Activated naive CD4-positive, alpha-beta T cell treated with anti-CD3 and anti-CD28 coated beads, Interleukin-2, amount 10 ng/mL, durations not matched to agents 7 days and 5 days (primary cell): ENCODE measurements at places on chromosomes 11 and 22.

DNA sequence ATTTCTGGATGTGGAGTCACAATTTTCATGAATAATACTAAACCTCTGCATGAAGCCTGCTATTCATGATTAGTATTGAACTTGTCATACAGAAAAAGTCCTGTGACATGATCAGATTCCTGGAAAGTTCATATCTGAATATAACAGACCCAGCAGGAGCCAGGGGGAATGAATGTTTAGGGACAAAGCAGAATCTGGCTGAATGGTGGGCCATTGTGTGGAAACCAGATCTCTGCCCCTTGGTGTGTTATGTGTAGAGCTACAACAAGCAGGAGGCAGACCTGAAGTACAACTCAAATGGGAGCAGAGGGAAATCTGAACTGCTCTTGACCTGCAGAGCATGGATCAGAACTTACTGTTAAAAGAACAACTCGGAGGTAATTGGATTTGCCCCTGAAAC is 30.3 kb downstream of the KREMEN1 start:
- no peak for DNase-seq

GRCh38 chr11:116517584-116517983 is 255.2 kb downstream of the BUD13 start:
- no peak for DNase-seq

DNA sequence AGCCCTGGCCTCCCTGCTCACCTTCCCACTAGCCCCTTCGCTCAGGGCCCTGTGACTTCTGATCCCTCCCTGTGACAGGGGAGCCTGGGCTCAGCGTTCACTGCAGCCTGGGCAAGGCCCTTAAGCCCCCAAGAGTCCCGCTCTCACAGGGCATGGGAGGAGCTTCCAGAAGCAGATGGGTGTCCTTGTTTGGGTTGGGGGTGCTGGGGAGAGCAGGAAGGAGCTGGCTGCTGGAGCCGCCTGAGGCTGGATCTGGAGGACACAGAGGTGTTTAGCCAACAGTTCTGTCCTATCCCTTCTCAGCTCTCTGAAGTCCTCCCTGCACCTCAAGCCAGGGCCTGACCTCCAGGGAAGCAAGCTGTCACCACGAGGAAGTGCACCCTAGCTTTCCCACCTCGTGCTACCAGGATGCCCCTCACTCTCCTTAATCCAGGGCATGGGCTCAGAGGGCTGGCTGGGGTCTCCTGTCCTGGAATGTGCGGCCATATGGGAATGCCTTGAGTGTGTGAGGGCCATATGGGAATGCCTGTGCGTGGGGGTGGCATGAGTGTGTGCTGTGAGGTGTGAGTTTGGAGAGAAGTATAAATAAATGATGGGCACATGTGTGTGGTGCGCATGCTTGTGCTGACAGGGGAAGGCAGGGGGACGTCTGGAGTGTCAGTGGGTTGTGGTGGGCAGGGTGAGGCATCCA is 25.0 kb upstream of the TUB start:
- DNase-seq = no peak

- no peak for DNase-seq
These were observed 59.4 kb downstream of the OTOG start for GRCh38 chr11:17606233-17607082.

GRCh38 chr11:98411777-98412176 is 609.0 kb upstream of the CNTN5 start:
- no peak for DNase-seq

- no peak for DNase-seq
These were observed 47.3 kb downstream of the QSER1 start for GRCh38 chr11:32939866-32940265.

GRCh38 chr22:36136988-36137387 is 23.6 kb downstream of the APOL3 start:
- DNase-seq = no peak

GRCh38 chr11:32706985-32707741 is 87.3 kb downstream of the CCDC73 start:
- no peak for DNase-seq

- DNase-seq = no peak
These were observed 68.5 kb upstream of the PITPNB start for GRCh38 chr22:27987557-27987956.

DNA sequence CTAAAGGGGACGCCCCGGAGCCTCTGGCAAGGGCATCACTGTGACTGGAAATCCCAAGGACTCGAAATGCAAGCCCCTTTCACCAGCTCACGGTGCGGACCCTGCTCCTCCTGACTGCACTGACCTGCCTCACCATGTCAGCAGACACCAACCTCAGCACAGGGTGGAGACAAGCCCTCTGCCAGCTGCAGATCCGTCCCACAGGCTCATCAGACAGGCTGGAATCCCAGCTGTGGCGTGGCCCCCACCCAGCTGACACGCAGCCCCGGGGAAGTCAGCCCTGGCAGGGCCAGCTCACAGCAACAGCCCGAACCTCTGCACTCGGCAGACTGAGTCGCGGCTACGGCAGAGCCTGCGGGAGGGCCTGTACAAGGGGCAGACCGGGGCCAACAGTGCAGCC is 36.8 kb downstream of the BRD1 start:
- no peak for DNase-seq

DNA sequence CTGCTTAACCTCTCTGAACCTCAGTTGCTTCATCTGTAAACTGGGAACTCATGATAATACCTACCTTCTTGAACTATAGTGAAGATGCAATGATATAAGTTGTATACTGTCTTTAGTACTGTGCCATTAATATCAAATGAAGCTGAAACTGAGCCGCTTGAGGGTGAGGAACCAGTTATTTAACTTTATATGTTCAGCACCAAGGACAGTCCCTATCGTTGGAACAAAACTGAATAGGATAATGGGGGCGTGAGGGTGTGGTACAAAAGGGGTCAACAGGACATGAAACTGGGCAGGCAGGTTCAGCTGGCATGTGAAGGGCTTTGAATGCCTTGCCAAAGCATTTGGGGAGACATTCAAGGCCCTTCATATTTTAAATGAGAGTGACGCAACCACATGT is 112.6 kb downstream of the C11orf91 start:
- DNase-seq = no peak

GRCh38 chr22:41425660-41426365 is 20.8 kb downstream of the TOB2 start:
- DNase-seq = peak; percentile 66

DNA sequence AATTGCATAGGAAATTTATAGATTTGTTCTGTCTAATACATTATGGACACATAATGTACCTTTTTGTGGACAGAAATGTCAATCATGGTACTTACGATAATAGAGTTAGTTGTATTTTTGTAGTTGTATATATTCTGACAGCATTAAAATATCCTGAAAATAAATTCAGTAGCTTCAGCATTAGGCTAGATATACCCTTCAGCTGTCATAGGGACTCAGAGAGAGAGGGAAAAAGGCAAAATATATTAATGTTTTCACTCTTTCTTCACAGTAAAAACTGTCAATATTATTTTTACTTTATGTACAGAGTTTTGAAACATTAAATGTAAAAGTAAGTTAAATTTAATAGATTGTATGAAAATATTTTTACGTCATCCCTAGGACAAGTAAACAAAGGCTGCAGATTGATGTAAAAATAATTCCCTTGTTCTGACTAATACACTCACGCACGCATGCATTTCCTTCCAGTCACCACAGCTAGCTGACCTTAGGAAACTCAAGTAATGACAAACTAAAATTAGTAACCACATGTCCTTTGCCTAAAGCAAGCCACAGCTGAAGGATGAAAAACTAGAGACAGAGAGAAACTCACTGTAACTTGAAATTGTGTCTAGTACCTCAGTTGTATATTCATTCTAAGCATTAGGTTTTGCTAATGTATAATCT is 104.7 kb upstream of the CARD18 start:
- no peak for DNase-seq

DNA sequence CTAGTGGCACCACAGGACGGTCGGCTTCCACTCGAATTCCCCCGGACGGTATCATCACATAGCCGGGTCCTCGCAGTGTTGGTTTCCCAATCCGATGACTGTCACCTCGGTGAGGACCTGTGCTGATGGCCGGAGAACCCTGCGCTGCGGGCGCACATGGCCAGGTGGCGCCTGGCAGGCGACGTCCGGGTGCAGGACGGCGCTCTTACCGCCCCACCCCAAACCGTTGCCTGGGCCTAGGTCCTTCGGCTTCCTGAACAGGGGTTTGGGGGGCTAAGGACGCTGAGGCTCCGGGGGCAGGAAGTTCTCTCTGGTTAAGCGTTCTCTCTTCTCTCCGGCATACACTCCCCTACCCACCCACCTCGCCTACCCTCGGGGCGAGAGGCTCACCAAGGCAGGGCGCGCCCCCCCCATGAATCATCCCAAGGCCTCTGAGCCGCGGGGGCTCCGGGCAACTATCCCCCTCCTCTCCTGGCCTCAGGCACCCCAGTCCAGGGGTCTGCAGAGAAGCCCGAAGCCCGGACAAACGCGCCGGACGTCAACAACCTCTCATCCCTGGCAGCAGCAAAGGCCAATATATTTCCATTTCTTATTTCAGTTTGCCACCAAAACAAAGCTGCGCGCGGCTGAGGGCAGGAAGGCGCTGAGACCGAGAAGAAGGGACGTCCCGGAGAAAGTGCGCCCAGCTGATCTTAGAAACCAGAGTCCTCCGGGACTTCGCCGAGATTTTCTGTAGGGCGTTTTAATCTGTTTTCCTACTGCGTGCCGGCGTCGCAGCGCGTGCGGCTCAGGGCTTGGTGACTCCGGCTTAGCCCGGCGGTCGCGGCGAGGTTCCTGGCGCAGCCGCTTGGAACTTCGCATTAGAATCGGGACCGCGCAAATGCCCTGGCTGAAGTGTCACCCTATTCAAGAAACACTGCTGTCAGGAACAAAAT is 5.6 kb downstream of the ALX4 start:
- DNase-seq = no peak

GRCh38 chr22:39534092-39534506 is 1.6 kb upstream of the RPS19BP1 start:
- no peak for DNase-seq

GRCh38 chr22:22936915-22937656 is 49.5 kb downstream of the IGLL5 start:
- no peak for DNase-seq

DNA sequence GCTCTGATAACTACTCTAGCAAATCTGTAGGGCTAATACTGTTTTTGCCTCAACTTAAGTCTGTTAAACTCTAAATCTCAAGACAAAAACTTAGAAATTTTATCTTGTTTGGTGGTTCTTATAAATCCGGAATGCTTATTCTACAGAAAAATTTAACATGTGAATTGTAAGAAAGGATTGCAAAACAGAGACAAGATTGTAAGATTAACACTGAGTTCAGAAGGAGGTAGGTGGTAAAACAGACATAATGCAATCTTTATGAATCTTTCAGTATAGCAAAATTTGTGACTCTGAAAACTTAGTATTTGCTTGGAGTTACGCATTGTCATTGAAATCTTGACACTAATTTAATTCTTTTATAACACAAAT is 263.9 kb downstream of the SBF2 start:
- no peak for DNase-seq

GRCh38 chr11:45859661-45860140 is 12.4 kb downstream of the CRY2 start:
- DNase-seq = no peak

- no peak for DNase-seq
These were observed 16.7 kb downstream of the PIK3IP1 start for GRCh38 chr22:31275576-31275975.

DNA sequence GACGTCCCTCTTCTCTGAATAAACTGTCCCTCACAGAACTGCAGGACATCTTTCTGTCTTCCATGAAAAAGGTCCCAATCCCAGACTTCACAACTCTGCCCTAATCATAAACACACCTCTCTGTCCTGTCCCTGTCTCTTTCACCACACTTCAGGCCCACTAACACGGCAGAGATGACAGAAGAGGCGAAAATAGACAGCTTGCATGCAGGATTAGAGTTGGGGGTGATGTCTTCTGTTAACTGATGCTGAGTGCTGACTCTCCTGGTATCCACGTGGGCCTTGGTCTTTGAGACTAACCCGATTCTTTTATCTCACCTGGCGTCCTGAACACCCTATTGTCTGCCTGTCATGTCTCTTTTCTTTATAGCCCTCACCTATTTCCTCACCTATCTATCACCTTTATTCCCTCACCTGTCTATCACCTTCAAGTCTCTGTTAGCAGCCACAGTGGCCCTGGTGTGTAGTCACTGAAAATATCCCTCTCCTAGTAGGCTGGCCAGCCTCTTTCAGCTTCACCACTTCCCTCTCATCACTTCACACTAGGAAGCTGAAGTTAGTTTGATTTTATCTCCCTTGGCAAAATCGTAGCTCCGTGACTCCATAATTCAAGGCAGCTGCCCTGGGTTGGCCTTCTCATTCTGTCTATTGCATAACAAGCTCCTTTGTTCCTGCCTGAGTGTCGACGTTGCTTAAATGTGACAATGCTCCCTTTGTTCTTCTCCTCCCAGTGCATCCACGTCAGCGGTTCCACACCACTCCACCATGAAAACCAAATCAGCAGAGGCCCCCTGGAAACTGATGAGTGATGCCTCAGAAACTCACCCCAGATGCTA is 30.6 kb upstream of the DRD2 start:
- DNase-seq = no peak

DNA sequence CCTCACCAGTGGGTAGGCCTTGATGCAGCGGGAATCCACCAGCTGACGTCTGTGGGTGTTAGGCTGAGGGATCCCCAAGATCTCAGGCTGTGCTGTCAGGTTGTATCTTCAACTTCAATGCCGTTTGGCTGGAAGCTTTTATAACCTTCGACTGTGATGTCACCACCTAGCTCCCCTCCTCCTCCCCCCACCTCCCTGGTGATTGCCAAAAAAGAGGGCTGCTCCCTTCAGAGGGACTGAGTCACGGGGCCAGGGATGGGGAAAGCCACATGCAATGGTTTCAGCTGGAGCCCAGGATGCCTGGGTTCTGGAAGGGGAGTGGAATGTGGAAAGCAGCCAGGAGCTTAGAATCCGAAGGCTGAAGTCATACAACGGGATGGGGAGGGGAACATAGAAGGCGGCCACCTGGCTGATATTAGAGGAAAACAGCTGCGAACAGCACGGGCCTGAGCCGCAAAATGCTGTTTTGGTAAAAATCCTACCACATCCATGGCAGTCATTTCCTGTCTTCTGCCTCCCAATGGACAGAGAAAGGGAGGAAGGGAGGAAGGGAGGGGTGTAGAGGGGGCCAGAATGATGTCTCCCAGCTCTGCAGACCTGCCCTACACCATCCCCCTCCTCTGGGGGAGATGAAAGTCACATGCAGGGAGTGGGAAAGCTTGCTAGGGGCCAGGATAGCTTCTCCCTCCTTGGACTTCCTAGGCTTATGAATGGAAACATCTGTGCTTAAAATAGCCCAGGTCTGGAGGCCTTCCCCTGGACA is at the start of gene LRRN4CL:
LRRN4CL (minus strand) TSS at position 110 of the 763 bp plus-strand sequence. CDS start 1,022 bp downstream, outside the sequence.
- no peak for DNase-seq

GRCh38 chr11:34542089-34542488 is 28.5 kb upstream of the ELF5 start:
- no peak for DNase-seq

- peak; percentile 54 for DNase-seq
These were observed 157.0 kb upstream of the TIMP3 start for GRCh38 chr22:32644252-32645100.

DNA sequence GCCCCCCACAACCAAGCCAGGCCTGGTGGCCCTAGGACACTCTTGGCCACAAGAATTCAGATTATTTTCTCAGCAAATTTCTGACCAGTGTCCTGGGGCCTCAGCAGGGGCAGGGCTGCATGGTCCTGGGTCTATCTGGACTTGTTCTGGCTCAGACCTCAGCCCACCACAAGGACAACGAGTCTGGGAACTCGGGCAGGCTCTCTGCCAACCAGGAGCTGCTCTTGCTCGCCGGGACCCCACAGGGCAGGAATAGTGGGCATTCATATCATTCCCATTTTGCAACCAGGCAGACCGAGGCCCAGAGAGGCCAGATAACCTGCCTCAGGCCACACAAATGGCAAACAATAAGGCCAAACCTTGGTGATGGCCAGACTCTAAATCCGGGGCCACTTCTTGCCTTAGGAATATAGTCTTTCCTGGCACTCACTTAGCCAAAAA is 75.4 kb upstream of the WNT7B start:
- DNase-seq = no peak
